ENCODE measurements at places on chromosomes 6 and 20.

DNA sequence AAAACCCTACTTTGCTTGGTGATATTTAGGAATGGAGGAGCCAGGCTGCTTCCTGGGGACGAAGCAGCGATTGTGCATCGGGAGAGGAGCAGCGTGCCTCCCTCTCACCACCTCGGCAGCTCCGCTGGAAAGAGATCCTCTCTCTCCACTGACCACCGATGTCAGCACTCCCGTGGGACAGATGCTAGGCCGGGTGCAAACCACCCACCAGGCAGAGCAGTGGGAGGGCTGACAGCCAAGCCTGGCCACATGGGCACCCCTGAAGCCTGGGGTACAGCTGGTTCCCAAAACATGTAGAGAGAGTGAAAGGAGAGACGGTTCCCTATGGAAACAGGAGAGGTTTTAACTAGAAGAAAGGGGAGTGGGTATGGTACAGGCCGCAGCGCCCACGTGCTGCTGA, 220.0 kb downstream of the ANKRD60 start:
- DNase-seq = no peak

- DNase-seq = no peak
Observed at GRCh38 chr6:135084001-135084915, 29.6 kb upstream of the HBS1L start.

- no peak for DNase-seq
Observed at GRCh38 chr6:35310265-35310831, 12.7 kb downstream of the DEF6 start.

GRCh38 chr20:6908673-6909072, 141.2 kb downstream of the BMP2 start:
- DNase-seq = no peak

DNA sequence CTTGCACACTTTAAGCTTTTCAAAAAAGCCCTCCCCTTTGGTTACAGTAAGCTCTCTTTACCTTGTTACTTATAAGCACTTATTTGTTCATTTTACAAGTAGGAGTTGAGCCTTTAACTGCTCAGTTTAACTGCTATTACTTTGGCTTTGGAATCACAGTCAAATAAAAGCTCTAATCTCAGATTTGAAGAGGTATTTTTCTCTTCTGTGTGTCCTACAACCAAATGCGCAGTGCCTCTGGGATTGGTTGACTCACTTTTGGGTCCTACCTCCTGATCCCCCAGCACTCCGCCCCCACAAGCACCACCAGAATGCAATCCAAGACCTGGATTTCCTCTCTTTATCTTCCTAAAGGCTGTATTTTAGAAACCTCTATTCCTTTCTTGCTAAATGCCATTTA, 2.5 kb downstream of the NCOA7 start:
- DNase-seq = no peak

GRCh38 chr6:104558746-104559145, 301.0 kb downstream of the HACE1 start:
- no peak for DNase-seq

- DNase-seq = no peak
Observed at GRCh38 chr20:60857708-60858107, 394.4 kb upstream of the CDH4 start.

DNA sequence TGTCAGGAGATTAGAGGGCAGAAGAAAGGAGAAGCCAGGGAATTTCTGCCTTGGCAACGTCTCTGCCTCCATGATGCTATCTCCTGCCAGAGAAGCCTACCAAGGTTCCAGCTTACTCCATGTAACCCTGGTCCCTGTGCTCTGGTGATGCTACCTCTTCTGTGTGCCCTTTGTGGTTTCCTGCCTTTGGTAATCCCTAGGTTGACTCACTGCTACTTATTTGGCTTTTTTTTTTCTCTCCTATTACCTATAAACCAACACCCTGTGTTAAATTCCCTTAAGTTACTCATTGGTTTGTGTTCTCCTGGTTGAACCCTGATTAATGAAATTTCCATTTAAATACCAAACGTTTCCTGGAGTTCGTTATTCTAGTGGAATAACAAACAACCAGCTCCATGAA, 527.8 kb upstream of the FLRT3 start:
- no peak for DNase-seq

DNA sequence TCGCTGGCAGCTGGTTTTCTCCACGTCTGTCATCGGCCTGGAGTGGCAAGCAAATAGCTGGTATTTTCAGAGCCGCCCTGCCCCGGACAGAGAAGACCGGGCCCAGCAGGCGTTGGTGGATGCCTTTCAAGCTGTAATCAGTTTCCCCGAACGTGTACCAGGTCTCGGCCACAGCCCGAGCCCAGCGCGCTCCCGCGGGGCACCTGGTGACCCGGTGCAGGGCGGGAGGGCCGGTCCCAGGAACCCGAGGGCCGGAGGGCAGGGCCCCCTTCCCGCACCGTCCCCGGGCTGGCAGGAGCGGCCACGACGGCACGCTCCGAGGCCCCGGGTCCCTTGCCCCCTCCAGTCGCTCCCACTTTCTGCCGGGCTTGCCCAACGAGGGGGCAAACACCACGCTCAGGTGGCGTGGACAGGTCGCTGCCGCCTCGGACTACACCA, 348 bp upstream of the PYGB start:
- DNase-seq = no peak

GRCh38 chr6:28747631-28748157, 176.1 kb downstream of the TRIM27 start:
- no peak for DNase-seq

GRCh38 chr6:150841697-150842096, 23.8 kb upstream of the MTHFD1L start:
- DNase-seq = no peak

DNA sequence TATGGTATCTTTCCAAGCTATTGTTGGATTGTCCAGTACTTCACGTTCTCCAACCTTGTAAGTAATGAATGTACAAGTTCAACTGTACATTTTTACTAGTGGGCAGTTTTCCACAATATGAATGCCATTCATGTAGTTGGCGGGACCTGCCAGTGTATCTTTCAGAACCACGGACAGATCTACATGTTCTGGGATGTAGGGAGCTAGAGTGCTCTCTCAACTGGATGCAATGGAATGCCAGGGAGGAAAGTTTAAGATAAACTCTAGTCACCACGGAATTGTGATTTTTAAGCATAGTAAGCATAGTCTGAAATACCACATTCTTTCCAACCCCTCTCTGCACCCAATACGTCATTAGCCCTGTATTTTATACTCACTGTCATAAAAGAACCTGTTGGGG, 21.5 kb upstream of the HLA-C start:
- no peak for DNase-seq

DNA sequence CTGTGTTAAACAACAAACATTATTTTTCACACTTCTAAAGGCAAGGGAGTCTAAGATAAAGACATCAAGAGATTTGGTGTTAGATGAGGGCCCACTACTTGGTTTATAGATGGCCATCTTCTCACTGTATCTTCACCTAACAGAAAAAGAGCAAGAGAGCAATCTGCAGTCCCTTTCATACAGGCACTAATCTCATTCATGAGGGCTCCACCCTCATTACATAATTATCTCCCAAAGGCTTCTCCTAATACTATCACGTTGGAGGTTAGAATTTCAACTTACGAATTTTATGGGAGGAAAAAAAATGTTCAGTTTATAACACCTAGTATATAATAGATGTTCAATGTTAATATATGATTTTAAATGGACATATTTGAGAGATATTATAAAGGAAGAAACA, 45.6 kb downstream of the HDAC2 start:
- DNase-seq = no peak

DNA sequence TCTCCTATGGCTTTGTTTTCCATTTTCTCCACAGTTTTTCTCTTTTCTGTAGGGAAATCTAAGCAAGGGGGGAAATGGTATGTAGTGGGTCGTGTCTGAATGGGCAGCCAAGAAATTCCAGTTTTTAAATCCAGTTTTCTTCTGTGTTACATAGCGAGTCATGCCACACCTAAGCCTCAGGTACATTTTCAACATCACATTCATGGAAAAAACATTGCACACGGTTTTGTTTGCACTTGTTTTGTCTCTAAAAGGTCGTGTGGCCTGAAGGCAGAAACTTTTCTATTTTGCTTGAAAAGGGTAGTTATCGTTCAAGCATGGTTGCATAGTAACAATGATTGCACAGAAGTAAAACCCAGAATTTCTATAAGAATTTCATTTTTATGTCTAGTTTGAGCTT, 70.5 kb downstream of the MOXD1 start:
- no peak for DNase-seq

DNA sequence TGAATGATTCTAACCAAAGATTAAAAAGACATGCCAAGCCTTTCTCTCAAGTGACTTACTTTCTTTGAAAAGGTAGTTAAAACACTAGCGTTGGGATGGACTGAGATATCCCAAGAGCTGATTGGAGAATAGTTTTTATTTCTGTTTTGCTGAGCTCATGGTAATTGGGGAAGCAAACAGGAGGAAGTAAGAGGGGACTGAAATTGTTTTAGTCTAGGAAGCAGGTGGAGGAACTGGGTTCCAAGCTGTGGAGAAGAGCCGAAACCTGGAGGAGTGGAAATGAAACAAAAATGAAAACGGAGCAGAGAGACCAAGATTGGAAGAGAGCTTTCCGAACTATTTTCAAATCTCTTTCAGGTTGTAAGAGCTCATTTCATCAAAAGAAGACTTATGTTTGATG, 59.9 kb upstream of the TENT5A start:
- DNase-seq = no peak

GRCh38 chr20:32574296-32575226, 10.6 kb downstream of the NOL4L start:
- no peak for DNase-seq

DNA sequence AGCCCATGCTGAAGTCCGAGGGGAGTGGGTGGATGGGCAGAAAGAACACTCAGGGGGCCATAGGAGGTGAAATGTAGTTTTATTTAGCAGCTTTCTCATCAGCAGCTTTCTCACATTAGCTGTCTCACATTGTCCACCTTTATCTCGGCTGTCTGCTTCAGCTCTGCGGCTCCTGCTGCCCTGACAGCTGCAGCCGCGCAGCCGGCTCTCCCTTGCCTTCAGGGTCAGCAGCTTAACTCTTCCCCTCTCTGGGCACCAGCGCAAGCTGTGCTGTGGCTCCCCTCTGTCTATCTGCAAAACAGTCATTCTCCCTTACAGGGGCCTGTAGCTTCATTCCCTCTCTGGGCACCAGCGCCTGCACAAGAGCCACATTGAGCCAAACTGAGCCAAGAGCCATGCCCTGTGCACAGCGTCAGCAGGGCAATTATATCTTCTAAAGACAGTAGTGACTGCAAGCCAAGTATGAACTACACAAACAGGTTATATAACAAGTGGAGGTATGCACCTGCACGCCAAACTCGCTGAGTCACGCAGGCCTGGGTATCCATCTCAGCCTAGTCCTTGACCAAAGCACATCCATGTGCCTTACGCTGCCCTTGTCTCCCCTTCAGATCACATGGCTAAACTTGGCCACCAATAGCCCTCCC, 198.8 kb downstream of the EYA2 start:
- no peak for DNase-seq

- no peak for DNase-seq
Observed at GRCh38 chr6:25441663-25442270, 162.6 kb downstream of the CARMIL1 start.

- DNase-seq = no peak
Observed at GRCh38 chr6:25369433-25370177, 90.4 kb downstream of the CARMIL1 start.

- no peak for DNase-seq
Observed at GRCh38 chr6:87151471-87151780, 3.9 kb upstream of the ZNF292 start.

DNA sequence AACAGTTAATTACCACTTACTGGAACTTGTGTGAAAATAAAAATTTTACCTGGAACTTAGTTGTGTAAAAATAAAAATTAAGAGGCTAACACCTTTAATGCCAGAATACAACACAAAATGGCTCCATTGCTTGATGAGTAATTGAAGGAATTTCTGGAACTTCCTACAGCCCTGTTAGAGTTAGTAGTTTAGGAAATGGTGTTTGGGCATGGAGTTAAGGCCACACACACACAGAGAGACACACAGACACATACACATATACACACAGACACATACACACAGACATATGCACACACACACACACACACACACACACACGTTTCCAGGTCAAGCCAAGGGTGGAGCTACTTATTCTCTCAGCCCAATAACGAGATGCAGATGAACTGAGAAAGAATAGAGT, 20.6 kb upstream of the CST3 start:
- no peak for DNase-seq

DNA sequence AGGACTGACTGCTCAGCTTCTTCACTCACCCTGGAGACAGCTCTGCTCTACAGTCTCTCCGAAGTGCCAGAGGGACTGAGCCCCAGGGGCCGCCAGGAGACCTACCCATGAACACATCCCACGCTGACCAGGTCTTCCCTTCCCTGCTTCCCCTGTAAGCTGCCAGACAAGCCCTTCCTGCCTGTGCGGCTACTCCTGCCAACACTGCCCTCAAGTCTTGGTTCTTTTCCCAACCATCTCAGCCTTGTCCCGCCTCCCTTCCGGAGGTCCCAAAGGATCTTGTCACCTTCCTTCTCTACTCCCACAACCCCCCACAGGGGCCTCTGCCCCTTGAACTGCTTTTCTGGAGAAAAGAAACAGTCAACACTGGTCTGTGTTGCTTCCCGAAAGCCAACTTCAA, 15.0 kb downstream of the CPNE5 start:
- no peak for DNase-seq

GRCh38 chr6:20237677-20238460, 25.6 kb upstream of the MBOAT1 start:
- DNase-seq = no peak

GRCh38 chr6:128337619-128338018, 182.8 kb downstream of the PTPRK start:
- no peak for DNase-seq

DNA sequence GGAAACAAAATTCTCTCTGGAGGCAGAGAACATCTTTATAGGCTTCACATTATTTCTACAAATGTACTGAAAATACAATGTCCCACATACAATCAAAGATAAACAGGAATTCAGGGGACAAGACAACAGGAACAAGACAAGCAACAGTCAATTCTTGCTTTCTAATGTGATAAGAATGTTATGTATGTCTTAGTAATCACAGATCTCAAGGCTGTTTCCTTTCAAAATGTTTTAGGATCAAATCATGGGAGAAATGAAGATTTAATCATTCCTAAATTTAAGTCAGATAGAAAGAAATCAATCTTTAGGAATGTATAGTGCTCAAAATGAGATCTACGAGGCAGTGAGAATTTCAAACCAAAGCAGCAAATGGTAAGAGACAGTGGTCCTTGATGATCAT, 32.1 kb downstream of the NEDD9 start:
- DNase-seq = no peak

DNA sequence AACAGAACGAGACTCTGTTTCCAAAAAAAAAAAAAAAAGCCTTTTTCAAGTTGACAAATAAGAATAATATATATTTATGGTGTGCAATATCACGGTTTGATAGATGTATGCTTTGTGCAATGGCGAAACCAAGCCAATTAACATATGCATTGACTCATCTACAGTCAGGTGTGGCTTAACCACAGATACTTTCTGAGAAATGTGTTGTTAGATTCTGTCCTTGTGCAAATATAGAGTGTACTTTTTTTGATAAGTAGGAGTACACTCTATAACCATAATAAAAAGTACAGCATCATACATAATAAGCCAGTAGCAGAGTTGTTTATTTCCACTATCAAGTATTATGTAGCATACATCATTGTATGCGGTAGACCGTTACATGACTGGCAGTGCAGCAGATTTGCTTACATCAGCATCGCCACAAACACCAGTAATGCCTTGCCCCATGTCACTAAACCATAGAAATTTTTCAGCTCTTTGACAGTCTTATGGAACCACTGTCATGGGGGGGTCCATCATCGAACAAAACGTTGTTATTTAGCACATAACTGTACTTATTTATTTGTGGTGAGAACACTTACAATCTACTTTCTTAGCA, 59.2 kb downstream of the TMEM170B start:
- no peak for DNase-seq

Data from GM19239 (cell line).